ENCODE measurements at places on chromosomes 2 and 18.

- peak; percentile 50 for DNase-seq
Measured at GRCh38 chr2:176085861-176086771, 2.4 kb upstream of the EVX2 start.

- no peak for DNase-seq
Measured at GRCh38 chr18:2680216-2680792, 24.8 kb downstream of the SMCHD1 start.

GRCh38 chr2:16175247-16175825, 235.0 kb downstream of the MYCN start:
- DNase-seq = no peak

- DNase-seq = no peak
Measured at GRCh38 chr18:14031053-14031452, 101.2 kb downstream of the ZNF519 start.

- no peak for DNase-seq
Measured at GRCh38 chr2:144370937-144371584, 148.9 kb downstream of the ZEB2 start.

DNA sequence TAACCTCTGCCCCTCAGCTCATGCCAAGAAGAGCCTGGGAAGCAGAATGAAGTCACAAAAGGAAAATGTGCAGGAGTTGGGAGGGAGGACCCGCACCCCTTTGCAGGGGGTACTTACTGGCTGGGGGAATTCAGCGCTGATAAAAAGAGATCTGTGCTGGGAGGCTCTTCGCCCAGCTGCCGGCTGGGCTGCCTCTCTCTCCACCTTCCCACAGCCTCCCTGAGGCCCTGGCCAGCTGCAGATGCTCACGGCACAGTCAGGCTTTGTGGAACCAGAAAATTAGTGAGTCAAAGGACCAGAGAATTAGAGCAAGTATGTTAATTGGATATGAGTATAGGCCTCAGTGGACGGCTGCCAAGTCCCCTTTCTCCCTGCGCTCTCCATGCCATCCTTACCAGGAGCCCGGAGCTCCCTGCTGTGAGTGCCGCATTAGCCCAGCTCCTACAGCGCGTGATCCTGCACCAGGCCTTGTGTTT, 181.7 kb upstream of the SH3BP4 start:
- DNase-seq = no peak

- no peak for DNase-seq
Measured at GRCh38 chr2:156300337-156300736, 32.2 kb downstream of the NR4A2 start.

DNA sequence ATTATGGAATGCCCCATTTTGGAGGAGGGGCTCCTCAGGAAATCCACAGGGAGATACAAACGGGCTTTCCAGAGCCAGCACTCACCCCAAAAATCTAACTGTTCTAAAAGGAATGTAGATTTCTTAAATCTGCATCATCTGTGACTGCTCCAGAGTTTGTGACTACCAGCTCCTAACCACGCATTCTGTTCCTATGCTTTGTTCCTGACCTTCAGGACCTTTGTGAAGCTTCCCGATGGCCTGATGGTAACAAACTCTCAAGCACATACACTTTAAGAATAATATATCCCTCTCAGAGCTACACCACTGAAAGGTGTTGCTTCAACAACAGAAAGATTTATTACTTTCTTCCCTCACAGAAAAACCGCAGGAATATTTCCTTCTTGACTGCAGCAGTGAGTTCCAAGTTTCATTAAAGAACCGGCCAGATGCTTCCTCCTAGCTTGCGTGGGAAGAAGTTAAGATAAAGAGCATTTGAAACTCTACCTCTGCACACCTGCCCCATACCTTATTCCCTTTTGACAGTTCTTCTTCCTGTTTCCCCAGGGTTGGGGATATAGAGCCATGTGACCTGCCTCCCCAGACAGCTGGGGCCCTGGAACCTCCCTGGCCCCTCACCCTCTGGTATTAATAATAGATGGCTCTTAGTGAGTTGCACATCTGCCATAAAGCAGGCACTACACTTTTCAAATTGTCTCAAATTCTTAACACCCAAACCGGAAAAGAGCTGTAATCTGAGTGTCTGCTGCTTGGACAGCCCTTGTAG, 40.2 kb upstream of the EML4 start:
- peak; percentile 91 for DNase-seq

GRCh38 chr2:146239392-146240135, 1605.3 kb upstream of the ACVR2A start:
- no peak for DNase-seq

DNA sequence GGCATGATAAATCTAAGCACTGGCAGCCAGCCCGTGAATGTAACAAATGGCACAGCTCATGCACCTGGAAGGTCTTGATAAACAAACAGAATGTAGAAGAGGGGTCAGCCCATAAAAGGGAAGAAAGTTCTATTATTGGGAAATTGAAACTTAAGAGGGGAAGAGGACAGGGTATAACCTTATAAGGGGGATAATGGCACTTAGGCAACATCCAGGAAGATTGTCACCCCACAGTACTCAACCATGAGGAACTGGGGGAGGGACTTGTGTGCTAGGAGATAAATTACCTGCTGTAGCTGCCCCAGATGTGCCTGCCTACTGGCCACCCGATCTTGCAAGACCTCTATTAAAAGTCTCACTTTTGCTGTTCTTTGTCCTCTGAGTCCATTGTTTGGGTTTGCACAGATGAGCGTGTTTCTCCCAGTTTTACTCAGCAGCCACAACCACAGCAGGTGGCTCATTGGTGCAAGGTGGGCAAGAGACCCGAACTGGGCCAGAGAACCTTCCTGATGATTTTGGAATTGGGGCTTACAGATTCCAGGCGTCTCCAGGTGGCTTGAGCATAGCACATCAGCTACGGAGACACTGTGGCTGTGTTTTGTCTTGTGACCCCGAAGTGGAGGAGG, 79.0 kb upstream of the TAF1B start:
- no peak for DNase-seq

DNA sequence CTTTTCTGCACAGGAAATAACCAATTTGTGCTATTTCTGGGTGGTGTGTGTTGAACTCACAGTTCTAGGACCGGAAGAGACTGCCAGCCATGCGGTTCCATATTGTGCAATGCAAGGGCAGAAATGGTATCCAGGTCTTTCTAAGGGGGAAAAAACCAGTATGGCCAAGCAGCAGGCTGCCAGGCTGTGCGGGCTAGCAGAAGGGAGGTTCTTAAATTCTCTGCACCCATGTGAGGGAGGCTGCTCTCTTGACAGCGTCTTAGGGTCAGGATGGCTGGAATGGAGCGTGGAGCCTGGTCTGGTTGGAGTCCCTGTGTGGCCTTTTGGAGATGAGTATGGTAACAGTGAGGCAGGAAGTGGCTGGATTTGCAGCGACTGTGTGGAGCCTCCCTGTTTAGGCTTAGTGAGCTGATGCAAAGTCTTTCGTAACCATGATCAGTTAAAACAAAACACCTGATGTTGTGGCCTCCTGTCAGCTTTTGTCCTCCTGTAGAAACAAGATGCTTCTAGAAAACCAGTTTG, 52.6 kb downstream of the NCK2 start:
- peak; percentile 96 for DNase-seq

DNA sequence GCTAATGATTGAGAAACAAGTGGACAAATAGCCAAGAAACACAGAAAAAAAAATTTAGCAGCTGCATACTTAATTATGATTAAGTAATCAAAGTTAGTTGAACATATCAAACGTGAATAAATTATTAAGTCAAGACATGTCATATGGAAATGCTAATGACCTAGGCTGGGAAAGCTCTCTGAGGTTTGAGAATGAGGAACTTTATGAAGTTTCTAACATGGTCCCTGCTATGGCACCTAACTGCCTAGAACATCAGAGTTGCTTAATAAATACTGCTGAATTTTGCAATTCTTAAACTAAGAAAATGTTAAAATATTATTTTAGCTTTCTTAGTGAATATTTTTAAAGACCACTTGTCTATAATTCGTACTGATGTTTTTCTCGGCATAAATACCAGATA, 99.8 kb downstream of the AFF3 start:
- no peak for DNase-seq

GRCh38 chr18:26468931-26469340, 79.4 kb downstream of the KCTD1 start:
- DNase-seq = peak; percentile 30

GRCh38 chr2:65896446-65896845, 464.0 kb upstream of the SPRED2 start:
- no peak for DNase-seq

DNA sequence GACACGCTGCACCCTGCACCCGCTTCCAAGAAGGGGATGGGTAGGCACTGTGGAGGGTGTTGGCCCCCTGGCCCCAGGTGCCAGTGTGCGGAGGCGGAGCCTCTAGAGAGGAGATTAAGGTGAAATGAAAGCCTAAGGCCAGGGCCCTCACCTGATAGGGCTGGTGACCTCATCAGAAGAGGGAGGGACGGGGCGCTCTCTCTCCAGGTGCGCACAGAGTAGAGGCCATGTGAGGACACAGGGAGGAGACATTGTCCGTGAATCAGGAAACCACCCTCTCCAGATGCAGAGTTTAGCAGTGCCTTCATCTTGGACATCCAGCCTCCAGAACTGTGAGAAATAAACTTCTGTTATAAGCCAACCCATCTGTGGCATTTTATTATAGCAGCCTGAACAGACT, 62.3 kb downstream of the PSMG2 start:
- no peak for DNase-seq

DNA sequence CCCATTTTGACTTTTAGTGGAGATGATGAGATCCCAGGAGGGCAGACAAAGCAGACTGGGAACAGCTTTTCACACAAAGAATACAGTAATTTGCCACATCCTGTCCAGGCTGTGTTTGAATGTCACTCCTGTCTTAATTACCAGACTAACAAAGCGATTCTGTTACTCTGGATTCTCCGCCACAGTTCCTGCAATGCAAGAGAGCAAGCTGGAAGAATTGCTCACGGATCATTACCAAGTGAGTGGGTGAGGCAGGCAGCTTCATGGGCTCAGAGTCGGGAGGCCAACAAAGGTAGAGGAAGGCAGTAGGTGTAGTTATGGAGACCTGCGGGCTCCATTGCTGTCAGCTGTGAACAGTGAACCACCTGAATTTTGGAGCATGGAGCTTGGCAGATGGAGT, 250.5 kb upstream of the ATP5MC3 start:
- DNase-seq = no peak

- DNase-seq = no peak
Measured at GRCh38 chr2:9262671-9263171, 56.1 kb downstream of the ASAP2 start.

- DNase-seq = no peak
Measured at GRCh38 chr18:58336605-58337004, 292.3 kb downstream of the ALPK2 start.

DNA sequence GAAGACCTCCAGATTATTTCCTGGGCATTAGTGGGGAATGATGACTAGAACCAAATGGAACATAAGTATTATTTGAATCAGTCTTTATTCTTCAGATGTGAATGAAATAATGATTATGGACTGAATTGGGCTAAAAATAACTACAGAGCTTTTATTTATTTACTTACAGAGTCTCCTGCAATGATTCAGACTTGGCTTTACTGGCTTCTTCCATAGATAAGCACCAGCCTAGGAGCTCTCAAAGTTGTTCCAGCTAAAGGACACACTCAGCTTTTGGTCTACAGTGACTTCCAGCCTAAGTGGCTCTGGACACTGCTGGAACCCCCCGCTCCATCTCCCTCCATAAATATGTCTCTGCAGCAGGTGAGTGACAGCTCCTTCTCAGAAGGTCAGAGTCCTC, 24.3 kb upstream of the ARHGAP25 start:
- no peak for DNase-seq

DNA sequence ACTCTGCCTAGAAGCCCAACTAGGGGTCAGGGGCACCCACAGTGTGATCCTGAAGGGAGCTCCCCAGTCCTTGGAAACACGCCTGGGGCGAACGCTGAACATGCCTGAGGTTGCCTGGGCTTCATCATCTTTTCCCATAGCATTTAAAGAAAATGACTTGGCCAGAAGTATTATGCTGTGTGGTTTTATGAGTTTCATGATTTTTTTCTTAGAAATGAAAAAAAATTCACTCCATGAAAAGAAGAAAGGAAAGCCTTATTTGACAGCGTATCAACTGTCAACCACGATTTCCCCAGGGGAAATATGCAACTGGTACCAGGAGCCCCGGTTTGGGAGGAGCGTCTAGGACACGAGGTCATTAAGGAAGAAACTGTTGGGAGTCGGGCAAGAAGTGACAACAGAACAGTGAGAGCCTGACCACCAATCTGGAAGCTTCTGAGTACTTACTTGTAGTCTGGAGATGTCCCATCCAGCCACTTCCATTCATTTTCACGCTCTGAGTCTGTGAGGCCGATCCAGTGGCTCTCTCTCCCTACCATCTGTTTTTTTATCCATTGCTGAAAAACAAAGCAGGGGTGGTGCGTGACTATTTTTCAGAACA, 63.5 kb upstream of the THOC1 start:
- peak; percentile 60 for DNase-seq

- no peak for DNase-seq
Measured at GRCh38 chr2:54639609-54640008, 83.9 kb upstream of the EML6 start.
